ENCODE measurements at places on chromosomes 6 and 20. TPM values are rescaled to one million over a fixed set of nuclear protein-coding genes. Genes with fewer than 3 reads are reported as not detected.

BANF2 gene
- polyA plus RNA-seq: not detected

FOXS1 gene
- polyA plus RNA-seq: not detected

GPSM3 gene
- 3.9 TPM for polyA plus RNA-seq

TCP11 gene
- polyA plus RNA-seq: not detected

ZBP1 gene
- not detected for polyA plus RNA-seq

GGT7 gene
- polyA plus RNA-seq: 4.5 TPM

DEFB126 gene
- not detected for polyA plus RNA-seq

LCA5 gene
- polyA plus RNA-seq: 0.63 TPM

SOBP gene
- polyA plus RNA-seq: not detected

C4B gene
- 2.3 TPM for polyA plus RNA-seq

RIPOR2 gene
- polyA plus RNA-seq: 0.16 TPM

OLIG3 gene
- polyA plus RNA-seq: not detected

COX7A2 gene
- 146 TPM for polyA plus RNA-seq

NHSL1 gene
- polyA plus RNA-seq: 17.8 TPM

DSE gene
- 66.9 TPM for polyA plus RNA-seq

SLC35D3 gene
- polyA plus RNA-seq: not detected

TCF21 gene
- polyA plus RNA-seq: not detected

RHAG gene
- polyA plus RNA-seq: not detected

PBOV1 gene
- polyA plus RNA-seq: not detected

MRPS26 gene
- 55.9 TPM for polyA plus RNA-seq
